ENCODE measurements at places on chromosomes 3 and 15. TPM values are rescaled to one million over a fixed set of nuclear protein-coding genes. Genes with fewer than 3 reads are reported as not detected.

Gene GPR149
- total RNA-seq, result not detected

Gene KLF13
- 33.1 TPM for total RNA-seq

Gene WDR93
- not detected for total RNA-seq

Gene FEZF2
- total RNA-seq, result not detected

Gene CLDN16
- not detected for total RNA-seq

Gene ARNT2
- 2.2 TPM for total RNA-seq

Gene TXNRD3
- 2.3 TPM for total RNA-seq

Gene GLCE
- 47.1 TPM for total RNA-seq

Gene HDC
- not detected for total RNA-seq

Gene JMJD7
- total RNA-seq, result 7.0 TPM

Gene GOLGA8T
- total RNA-seq, result not detected

Gene SEMA4B
- total RNA-seq, result 2.2 TPM

Gene C3orf70
- 11.7 TPM for total RNA-seq

Gene CTXN2
- total RNA-seq, result not detected

Gene ARL14
- not detected for total RNA-seq

Gene SLCO2A1
- total RNA-seq, result not detected

Gene VWA5B2
- total RNA-seq, result 1.0 TPM

Gene ASB14
- not detected for total RNA-seq

Gene BUB1B
- 90.7 TPM for total RNA-seq

Gene GRIP2
- total RNA-seq, result 0.57 TPM

Gene SLC38A3
- 1.4 TPM for total RNA-seq

Gene ZNF774
- total RNA-seq, result 1.8 TPM

Gene SMAD6
- 6.7 TPM for total RNA-seq

Gene GAP43
- total RNA-seq, result not detected

Gene ACP3
- total RNA-seq, result not detected

Gene REC114
- not detected for total RNA-seq

Gene HYAL1
- total RNA-seq, result not detected

Gene SLC28A2
- total RNA-seq, result not detected

Gene C15orf62
- total RNA-seq, result 0.10 TPM

Gene SENP8
- total RNA-seq, result 6.1 TPM

Gene PP2D1
- not detected for total RNA-seq

Gene ECE2
- not detected for total RNA-seq

Gene ACTC1
- 325 TPM for total RNA-seq

Gene CELSR3
- total RNA-seq, result 1.1 TPM

Gene SEMA5B
- 0.16 TPM for total RNA-seq
